MV-4-11 (cell line): ENCODE measurements at places on chromosomes 2 and 18.

DNA sequence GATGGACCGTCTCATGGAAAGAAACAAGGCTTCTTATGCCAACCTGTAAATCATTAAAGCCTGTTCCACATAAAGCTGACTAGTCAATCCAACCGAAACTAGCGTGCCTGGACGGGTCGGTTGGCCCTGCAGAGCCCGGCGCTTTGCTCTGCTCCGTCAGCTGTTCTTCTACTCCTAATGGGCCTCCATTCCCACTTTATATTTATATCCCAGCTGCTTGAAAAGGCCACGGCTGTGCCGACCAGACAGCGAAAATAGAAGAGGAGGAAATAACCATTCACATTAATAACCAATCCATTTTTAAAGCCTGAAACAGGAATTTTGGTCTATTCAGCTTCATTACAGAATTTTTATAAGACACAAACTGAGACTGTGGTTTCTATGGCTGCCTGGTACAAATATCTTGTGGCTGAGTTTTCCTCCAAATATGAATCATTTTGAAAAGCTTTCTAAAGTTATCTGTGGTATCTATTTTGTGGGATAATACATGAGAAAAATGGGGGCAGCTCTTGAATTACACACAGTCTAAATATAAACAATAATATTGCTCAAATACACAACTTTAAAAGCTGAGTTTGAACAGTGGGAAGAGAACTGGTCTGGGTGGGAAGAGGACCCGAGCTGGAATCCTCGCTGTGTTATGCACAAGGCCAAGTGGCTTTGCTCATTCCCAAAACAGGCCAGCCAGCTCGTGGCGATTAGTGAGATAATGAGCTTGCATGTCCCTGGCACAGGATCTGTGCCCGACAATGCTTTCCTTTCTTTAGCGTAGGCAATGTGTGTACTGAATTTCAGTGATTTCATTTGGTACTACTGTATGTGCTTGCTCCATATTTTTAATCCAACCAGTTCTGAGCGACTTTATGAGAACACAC lies 10.5 kb upstream of the FAM124B start:
- DNase-seq: no peak

- no peak for DNase-seq
Measured at GRCh38 chr2:7792031-7792651, 874.9 kb downstream of the RNF144A start.

DNA sequence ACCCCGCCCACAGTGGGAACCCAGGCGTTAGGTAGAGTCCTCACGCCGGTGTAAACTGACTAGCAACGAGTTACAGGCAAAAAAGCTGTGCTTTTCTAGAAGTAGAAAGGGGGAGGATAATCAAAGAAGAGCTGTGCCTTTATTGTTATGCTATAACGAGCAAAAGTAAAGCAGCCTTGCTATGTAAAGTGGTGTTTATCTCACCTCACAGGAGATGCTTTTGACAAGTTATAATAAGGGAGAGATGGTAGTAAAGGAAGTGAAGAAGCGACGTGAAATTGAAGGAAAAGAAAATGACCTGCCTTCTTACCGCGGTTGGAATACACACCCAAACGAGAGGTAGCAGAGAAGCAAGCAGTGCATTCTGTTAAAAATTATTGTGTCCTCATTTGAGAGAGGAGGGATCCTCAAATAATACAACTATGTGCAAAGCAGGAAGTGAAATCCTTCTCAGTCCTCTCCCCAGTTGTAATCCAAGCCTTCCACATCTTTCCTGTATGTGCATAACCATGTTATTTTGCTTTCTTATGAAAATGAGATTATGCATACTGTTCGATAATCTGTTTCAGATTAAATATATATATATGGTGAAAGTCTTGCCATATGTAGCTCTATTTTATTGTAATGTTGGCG lies 962 bp downstream of the TANK start:
- DNase-seq: peak; percentile 34

GRCh38 chr2:23426263-23426905 lies 41.4 kb downstream of the KLHL29 start:
- DNase-seq: no peak

- DNase-seq: peak; percentile 60
Measured at GRCh38 chr2:219803294-219803693, 175.9 kb downstream of the SLC4A3 start.

DNA sequence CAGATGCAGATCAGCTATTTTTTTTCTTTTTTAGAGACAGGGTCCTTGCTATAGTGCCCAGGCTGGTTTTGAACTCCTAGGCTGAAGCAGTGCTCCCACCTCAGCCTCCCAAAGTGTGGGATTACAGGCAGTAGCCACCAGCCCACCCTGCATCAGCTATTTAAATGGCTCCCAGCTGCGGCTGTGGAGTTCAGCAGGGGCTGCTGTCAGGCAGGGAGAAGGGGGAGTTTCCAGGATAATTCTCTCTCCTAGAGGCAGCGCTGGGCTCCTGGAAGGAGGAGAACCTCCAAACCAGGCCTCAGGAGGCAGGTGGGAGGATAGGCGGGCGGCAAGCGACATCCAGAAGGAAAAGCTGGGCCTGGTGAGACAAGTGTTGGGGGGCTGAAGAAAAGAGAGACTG lies 65.7 kb downstream of the ACTR2 start:
- no peak for DNase-seq

DNA sequence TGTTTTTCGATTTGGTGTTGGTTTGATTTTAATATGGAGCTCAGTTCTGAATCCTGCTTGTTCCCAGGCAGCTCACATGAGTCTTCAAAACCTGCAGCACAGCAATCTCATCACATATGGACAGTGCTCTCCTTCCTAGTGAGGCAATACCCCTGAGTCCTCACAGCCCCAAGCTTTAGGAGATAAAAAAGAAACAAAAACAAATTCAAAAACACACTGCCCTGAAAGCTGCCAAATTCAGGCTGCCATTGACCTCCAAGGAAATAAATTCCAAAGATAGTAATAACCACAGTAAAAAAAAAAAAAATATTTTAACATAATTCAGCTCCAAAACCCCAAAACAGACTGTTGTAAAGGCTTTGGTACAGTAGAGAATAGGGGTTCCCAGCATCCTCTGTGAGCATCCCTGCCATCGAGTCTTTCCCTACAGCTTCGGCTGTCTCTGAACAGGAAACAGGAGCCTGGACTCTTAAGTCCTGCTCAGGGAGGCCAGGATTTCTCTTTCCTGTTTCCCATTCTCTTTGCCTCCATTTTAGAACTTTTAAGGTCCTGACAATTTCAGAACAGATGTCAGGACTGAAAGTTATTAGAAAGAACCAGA lies 14.7 kb upstream of the SP3 start:
- DNase-seq: no peak

DNA sequence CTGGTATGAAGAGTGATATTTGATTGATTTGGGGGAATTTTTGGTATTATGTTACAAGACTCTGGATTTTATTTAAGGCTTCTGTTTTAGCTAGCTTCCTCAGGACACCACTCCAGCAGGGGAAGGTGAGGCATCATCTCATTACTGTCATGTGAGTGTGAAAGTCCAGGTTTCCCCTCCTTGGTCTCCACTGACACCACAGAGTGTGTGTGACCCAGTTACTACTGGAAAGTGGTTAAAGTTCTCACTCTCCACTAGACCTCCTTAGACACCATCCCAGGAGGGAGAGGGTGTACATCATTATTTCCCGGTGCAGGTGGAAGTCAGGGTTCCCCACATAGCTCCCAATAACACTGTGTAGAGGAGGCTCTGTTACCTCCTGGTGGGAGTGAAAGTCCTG lies 35.8 kb upstream of the EPG5 start:
- DNase-seq: no peak

GRCh38 chr2:216575465-216575864 lies 57.8 kb upstream of the IGFBP2 start:
- DNase-seq: peak; percentile 20

DNA sequence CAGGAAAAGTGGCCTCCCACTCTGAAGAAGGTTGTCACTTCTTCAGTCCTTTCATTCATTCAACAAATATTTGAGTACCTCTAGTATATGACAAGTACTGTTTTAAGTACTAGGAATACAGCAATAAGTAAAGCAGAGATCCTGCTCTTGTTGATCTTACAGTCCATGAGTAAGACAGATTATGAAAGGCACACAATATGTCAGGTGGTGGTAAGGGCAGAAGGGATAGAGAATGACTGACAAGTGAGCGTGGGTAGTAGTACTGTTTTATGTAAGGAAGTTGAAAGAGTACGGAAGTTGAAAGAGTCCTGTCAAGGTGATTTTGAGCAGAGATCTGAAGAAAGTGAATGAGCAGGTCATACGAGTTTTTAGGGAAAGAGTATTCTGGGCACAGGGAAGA lies 111.3 kb downstream of the GALNT1 start:
- no peak for DNase-seq

DNA sequence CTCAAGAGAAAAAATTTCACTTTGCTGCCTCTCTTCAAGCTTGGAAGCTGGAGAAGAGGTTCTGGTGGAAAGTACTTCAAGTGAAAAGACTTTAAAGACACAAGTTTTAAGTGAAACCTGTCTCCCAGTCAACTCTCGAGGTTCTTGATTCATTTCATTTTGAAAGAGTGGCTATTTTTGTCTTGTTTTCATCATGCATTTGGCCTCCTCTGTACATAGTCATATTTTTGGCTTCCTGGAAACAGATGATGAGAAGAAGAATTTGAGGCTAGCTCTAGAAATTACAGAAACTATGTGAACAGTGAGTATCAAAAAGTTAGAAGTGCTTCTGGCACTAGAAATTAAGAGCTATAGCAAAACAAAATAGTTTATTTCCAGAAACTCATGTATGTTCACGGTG lies 124.8 kb downstream of the DTNA start:
- DNase-seq: peak; percentile 18

GRCh38 chr2:231601356-231602229 lies 8.9 kb downstream of the TEX44 start:
- DNase-seq: peak; percentile 71

DNA sequence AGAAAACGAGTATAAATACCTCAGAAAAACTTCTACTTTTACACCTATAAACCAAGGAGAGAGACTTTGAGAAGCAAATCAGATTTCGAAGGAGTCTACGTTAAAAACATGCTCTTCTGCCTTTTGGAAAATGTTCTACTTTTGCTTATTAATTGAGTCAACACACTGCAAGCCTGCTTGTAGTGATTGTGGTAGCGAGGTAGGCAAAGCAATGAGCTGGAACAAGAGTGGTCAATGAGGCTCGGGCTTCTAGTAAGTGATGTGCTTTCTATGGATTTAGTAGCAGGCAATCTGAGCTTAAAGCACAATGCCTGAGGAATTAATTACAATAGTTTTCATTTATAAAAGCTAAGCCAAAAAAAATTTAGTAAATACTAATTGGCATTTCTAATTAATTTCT lies 103.4 kb upstream of the TFCP2L1 start:
- DNase-seq: no peak

DNA sequence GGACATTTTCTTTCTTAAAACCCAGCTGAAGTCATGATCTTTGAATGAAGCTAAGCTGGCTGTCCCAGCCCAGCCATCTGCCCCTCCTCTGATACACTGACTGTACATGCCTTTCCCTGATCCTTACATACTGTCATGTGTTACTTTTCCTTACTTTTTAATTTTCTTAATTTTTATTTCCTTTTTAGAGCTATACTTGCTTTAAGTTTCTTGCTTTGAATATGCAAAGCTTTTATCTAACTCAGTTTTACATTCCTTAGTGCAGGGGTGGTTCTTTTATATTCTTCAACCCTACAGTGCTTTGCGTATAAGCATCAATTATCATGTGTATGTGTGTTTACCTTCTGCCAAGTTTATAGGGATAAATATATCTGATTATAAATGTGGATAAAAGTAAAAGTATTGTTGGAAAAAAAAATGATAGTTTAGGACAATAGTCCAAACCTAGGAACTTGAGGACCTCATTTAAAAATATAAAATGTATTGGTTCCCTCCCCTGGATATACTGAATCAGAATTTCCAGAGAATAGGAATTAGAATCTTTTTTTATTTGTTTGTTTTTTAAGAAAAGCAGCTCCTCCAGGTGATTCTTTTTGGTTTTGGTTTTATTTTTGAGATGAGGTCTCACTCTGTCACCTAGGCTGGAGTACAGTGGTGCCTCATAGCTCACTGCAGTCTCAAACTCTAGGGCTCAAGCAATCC lies 17.8 kb downstream of the DDX1 start:
- no peak for DNase-seq

DNA sequence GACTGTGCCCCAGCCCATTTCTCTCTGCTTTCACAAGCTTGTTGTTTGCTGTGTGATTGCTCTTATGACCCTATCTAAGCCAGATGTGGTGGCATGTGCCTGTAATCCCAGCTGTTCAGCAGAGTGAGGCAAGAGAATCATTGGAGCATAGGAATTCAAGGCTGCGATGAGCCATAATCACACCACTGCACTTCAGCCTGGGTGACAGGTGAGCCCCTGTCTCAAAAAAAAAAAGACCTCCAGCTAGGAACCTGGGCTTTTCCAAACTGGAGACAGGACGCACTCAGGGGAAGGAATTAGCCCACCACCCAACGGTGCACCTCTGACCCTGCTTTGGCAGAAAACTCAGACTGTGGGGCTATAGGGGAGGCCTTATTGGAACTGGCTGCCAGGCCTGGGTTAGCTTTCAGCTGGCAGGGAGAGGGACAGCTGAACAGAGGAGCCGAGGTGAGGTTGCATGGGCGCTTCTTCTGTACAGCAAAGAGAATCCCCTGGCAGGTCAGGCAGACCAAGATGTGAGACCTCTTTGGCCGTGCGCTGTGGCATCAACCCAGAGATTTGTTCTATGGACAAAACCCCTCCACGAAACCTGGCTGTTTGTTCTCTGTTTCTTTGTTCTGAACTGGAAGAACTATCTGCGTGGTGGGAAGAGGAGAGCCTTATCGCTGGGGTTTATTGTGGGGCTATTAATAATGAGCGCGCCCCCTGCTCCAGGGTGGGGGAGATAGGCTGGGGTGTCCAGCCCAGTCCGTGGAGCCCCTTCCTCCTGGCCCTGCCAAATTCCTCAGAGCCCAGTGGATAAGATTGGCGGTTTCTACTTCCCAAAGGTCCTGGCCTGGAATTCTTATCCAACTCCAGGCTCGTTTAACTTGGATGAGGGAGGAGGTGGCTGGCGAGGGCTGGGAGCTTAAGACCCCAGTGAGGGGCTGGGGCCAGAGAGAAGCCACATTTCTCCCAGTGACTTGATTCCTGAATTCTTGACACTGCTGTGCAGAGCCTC lies 38.8 kb upstream of the SMAD7 start:
- DNase-seq: no peak

- DNase-seq: no peak
Measured at GRCh38 chr2:173513107-173513727, 158.5 kb downstream of the CDCA7 start.

DNA sequence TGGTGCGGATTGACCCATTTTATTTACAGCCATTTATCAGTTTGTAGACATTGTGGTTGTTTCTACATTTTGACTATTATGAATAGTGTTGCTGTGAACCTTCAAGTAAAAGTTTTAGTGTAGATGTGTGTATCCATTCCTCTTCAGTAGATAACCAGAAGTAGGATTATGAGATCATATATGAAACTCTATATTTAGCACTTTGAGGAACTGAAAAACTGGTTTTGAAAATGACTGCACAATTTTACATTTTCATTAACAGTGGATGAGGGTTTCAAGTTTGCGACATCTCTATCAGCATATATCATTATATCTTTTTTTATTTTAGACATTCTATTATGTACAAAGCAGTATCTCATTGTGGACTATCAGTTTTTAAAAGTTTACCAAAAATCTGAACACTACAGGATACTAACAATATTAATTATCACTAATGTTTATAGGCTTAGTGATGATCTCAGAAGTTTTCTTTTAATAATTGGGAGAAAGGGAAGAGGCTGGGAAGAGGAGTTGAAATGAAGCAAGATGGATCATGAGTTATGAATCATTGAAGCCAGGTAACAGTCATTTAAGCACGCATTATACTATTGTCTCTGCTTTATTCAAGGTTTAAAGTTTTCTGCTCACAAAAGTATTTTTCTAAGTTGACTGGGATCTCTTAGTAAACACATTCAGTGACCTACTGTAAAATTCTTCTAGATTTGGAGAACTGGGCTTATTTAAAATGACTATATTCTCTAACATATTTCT lies 329.0 kb upstream of the LRATD1 start:
- peak; percentile 92 for DNase-seq

- DNase-seq: no peak
Measured at GRCh38 chr18:62759704-62760402, 44.5 kb downstream of the PHLPP1 start.
